Vagina (tissue), 2 donors: ENCODE measurements at places on chromosomes 3 and 15.

DNA sequence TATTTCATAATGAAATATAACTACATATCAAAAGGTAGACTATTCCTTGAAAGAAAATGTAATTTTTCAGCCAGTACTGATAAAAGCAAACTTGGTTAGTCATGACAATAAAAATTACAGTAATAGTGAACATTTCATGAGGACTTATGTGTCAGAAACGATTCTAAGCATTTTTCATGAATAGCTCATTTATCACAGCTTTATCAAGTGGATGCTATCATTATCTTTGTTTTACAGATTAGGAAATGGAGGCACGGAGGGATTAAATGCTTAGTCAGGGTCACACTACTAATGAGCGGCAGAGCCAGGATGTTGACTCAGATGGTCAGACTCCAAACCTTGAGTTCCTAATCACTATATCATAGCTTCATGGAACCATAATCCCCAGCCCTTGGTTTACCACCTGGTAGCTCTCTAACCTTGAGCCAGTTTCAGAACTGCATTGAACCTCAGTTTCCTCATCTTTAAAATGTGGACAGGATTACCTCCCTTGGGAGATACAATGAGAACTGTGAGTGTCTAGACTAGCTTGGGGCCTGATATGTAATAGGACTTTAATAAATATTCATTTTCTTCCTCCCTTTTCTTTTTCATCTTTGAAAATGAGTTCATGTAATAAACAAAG is 85.4 kb downstream of the TNIK start:
- no peak for DNase-seq

GRCh38 chr3:99012051-99012450 is 110.6 kb upstream of the DCBLD2 start:
- no peak for DNase-seq

- DNase-seq: no peak
Measured at GRCh38 chr15:23532024-23532423, 33.5 kb upstream of the MKRN3 start.

DNA sequence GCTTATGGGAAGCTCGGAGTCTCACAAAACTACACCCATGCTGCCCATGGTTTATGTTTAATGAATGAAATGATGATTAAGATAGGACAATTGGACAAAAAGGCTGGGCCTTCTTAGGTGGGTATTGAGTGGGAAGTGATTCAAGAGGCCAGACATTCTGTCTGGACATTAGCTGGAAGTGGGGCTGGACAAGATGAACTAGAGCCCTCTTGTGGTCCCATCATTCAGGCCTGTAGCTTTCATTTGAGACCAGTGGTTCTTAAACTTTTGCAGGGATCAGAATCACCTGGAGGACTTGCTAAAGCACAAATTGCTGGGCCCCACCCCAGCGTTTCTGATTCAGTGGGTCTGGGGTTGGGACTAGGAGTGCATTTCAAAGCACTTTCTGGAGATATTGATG is 290.4 kb upstream of the CTDSPL start:
- no peak for DNase-seq

- no peak for DNase-seq
Measured at GRCh38 chr15:91142106-91142744, 42.2 kb downstream of the SV2B start.

GRCh38 chr3:169104972-169105371 is 558.5 kb downstream of the MECOM start:
- DNase-seq: no peak

DNA sequence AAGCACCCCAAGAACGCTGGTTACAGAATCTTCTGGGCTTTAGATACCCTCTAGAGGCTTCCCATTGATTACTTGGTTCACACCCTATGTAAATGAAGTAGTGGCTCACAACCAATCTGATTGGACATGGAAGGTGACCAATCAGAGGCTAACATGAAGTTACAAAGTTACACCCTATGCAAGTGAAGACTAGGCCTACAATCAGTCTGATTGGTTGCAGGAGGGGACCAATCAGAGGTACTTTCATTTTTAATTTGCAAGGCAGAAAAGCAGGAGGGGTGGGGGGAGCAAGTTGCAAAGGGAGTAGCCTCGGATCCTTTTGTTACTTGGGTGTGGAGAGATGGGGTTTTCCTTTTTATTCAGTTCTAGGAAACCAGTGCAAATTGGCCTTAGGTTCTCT is 11.1 kb upstream of the RTP2 start:
- DNase-seq: no peak

DNA sequence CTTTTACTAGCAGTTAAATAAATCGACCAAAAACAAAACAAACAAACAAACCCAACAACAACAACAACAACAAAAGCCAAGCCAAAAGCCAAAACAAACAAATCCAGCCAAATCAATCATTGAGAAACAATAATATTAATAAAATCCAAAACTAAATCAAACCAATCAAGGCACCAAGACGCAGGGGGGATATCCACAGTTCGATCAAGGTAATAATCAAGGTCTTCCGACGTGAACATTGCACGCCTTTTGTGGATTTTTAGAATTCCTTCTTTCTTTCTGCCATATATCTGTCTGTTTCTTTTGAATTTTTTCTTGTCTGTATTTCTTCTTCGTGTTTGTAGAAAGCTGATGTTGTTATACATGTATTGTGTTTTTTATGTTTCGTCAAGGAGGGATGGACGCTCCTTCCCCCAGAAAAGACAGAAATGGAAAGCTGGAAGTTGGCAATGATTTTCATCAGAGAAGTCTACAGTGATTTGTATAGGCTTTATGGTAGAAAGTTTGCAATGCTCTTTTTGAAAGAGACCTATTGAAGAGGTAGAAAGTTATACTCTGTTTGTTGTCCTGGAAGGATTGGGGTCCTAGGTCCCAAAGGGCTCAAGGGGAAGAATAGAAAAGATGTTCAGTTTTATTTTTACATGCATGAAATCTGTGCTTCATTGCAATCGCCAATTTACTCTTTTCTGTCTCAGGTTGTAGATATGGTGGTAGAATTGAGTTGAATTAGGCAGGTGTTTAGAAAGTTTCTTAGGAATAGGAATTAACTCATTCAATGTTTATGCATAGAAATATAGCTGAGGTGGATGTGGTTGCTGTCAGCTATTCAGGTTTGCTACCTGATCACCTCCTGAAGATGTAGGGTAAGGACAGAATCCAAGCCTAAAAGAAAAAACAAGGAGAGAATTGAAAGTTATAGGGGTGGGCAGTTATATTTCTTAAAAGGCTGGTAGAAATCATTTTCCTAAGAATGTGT is 1.2 kb downstream of the ARPP21 start:
- DNase-seq: no peak

DNA sequence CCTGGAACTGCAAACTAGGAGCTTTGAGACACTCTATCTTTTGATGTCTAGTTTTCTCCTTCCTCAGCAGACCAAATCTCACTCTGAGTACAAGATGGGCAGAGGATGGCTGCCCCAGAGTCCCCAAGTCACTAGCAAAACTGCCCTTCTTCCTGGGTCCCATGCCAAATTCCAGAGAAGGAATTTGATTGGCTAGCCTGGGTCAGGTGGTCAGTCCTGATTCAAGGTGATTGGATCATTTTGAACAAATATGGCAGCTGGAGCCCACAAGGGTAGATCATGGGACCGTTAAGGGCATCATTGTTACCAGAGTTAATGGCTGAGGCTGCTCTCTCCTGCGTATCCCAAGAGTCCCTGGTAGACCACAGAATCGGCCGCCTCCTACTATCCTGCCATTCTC is 21.7 kb downstream of the SLC6A1 start:
- DNase-seq: no peak

DNA sequence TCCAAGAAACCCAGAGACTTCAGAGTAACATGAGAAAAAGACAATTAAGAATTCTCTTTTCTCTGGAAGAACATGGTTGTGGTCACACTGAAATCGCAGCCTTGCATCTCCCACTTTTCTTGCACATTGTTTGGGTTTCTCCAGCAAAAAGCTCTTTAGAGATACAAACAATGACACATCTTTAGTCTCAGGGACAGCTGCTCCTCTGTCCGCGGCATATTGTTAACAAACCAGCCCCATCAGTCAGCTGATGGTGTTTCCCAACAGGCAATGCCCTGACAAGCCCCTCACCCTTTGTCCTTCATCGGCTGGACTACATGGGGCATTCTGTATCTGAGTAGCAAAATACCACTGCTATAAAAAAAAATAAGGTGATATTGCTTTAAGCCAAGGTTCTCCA is 53.4 kb downstream of the UMPS start:
- no peak for DNase-seq

- no peak for DNase-seq
Measured at GRCh38 chr3:54917174-54917573, 10.7 kb downstream of the LRTM1 start.

- peak; percentile 5 for DNase-seq
Measured at GRCh38 chr3:123768480-123769355, 115.4 kb downstream of the MYLK start.

GRCh38 chr3:103918336-103918735 is 1448.4 kb upstream of the ALCAM start:
- DNase-seq: no peak

GRCh38 chr15:99275525-99276128 is 24.3 kb downstream of the LRRC28 start:
- DNase-seq: no peak

- DNase-seq: peak; percentile 64
Measured at GRCh38 chr3:39104961-39105686, 2.3 kb downstream of the GORASP1 start.

GRCh38 chr3:59774634-59775033 is 724.8 kb upstream of the CFAP20DC start:
- no peak for DNase-seq

DNA sequence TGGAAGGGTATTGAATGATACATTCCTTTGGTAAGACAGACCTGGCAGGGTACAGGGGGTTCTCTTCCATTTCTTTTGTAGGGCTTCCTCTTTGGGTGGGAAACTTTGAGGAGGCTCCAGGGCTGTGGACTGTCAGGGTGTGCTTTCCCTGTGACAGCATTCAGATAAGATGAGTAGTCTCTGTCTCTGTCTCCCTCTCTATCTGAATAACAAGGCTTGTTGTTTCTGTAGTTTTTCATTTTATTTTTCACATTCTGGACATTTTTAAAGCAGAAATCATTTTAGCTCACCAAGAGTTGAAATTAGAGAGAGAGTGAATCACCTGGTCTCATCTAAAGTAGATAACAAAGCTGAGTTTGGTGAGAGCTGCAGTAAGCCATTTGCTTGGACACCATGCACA is 100.8 kb upstream of the TPM1 start:
- DNase-seq: no peak

DNA sequence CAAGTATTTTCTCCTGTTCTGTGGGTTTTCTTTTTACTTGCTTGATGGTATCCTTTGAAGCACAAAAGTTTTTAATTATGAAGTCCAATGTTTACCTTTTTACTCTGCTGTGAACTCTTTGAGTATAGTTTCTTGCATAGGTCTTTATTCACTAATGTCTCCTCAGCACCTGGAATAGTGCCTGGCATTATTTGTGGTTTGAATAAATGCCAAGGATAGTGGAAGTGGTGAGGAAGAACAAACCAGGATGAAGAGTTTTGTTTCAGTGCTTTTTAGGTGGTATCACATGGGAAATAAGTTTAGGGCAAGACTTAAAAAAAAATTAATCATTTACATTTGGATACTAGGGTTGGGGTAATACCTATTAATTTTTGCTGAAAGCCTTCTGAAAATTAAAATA is 25.7 kb downstream of the GPD1L start:
- DNase-seq: no peak

DNA sequence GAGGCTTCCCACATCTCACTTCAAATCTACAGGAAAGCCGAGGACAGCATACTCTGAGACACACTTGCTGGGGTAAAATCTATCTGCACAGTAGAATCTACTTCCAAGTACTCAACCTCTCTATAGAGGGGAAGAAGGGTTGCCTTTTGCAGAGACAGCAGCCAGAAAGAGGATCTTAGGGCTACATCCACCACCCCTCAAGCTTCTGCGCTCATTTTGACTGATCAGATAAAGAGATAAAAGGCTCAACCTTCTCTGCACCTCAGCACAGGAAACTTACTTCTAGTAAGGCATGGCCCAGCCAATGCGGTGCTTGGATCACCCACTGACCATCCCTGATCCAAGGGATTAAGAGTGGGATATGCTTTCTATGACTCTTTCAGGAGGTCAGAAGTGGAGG is 6.9 kb upstream of the SLC9A9 start:
- no peak for DNase-seq

- DNase-seq: no peak
Measured at GRCh38 chr3:143109861-143110260, 9.7 kb upstream of the CHST2 start.

- DNase-seq: no peak
Measured at GRCh38 chr3:90180096-90180495, 1072.7 kb downstream of the EPHA3 start.

DNA sequence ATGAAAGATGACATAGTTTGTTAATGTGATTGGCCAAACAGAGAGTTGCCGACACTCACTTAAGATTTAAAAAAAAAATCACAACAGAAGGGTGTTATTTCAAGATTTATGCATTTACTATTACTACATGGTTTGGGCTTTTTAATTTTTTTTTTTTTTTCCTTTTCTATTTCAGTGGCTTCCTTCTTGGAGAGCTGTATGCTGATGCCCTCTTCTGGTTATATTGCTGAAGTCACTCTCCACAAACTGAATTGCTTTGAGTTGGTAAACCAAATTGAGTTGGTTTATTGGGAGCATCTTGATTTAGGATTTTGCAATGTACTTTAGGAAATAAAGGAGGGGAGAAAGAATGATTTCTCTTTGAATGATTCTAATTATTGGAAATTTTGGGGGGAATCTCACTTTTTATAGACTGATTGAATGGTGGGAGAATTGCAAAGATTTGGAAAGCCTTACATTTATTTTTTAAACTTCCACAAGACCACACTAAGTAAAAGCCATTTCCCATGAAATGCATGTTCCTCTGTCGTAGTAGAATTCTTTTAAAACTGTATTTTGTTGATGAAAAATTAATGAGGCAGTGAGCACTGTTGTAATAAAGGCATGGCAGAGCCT is 186.6 kb upstream of the FEZF2 start:
- no peak for DNase-seq
